ENCODE measurements at places on chromosomes 4 and X.

- no peak for DNase-seq
Observed at GRCh38 chrX:13223868-13224567, 95.8 kb downstream of the ATXN3L start.

DNA sequence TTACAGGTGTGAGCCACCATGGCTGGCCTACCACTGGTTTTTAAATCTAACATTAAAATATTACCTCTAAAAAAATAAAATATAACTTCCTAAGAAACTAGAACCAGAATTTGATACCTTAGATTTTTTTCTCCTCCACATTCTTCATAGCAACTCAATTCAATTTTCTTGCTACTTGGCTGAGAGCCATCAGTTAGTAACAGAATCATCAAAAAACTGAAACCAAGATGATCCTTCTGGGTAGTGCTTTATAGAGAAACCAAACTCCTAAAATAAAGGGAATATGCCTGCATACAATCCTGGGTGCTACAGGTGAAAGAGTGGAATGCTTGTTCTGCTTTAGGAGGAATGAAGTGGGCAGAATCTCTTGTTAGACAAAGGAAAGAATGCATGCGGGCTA, 64.4 kb downstream of the RPS3A start:
- DNase-seq = no peak

DNA sequence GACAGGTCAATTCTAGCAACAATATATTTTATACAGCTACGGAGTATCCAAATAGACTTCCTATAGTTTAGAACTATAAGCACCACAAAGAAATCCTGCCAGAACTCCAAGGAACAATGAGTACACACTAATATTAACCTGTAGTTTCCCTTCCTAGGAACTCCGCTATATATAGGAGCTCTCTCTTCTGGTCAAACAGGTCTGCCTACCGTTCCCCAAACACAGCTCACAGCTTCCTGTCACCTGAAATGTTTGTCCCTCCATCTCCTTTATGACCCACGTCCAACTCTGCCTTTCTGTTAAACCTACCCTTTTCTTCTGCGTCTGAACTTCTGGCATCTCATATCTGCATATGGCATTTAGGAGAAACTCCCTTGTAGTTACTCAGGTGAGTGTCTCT, 10.5 kb upstream of the GJB1 start:
- DNase-seq = no peak

DNA sequence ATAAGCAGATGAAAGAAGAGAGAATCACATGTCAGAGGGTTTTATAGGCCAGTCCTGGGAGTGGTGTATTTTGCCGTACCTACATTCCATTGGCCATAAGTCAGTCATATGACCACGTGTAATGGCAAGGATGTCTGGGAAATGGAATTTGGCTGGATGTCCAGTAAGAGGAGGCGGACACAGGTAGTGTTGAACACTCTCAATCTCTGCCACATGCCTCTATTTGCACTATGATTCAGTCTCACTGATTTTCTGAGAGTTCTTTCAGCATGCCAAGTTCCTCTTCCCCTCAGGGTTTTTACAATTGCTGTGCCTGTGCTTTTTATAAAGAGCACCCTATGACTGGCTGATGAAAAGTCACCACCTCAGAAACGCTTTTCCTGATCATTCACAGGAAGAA, 164.2 kb upstream of the GPR101 start:
- DNase-seq = no peak

- no peak for DNase-seq
Observed at GRCh38 chr4:138707746-138708677, 307.6 kb upstream of the NOCT start.

GRCh38 chr4:98540803-98541202, 117.6 kb downstream of the TSPAN5 start:
- no peak for DNase-seq

GRCh38 chr4:155114790-155115189, 93.6 kb upstream of the NPY2R start:
- no peak for DNase-seq

GRCh38 chrX:129732857-129733256, 5.9 kb upstream of the XPNPEP2 start:
- DNase-seq = no peak

GRCh38 chr4:20026456-20026855, 225.2 kb upstream of the SLIT2 start:
- no peak for DNase-seq

GRCh38 chr4:159142241-159142640, 39.4 kb downstream of the RAPGEF2 start:
- no peak for DNase-seq

GRCh38 chr4:155712846-155713245, 46.0 kb upstream of the GUCY1B1 start:
- DNase-seq = no peak

DNA sequence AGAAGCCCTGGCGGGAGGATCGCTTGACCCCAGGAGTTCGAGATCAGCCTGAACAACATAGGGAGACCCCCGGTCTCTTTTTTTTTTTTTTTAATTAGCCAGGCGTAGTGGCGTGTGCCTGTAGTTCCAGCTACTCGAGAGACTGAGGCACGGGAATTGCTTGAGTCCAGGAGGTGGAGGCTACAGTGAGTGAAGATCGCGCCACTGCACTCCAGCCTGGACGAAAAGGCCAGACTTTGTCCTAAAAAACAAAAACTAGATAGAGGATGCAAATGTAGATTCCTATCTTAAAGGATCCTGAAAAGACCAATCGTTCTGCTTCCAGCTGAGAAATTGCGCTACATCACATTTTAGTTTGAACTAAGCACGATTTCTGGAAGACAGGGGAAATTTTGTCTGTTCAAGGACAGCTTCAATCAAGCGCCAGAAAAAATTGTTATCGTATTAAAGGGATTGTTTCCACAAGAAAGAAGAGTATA, 627 bp upstream of the HSD17B11 start:
- DNase-seq = no peak

DNA sequence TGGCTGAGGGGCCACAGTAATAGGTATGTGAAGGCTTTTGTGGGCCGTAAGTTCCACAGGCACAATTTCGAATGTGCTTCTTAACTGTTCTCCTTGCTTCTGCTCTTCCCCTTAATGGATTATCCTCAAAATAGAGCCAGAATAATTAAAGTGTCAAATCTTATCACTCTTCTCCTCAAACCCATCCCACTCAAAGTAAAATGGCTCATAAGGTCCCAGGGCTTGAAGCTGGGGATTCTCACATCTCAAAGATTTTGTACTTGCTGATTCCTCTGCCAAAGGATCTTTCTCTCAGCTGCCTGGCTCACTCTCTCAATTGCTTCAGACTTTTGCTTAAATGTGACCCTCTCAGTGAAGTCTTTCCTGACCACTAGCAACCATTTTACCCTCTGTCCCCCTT, 16.6 kb downstream of the ADAMTS3 start:
- DNase-seq = no peak

DNA sequence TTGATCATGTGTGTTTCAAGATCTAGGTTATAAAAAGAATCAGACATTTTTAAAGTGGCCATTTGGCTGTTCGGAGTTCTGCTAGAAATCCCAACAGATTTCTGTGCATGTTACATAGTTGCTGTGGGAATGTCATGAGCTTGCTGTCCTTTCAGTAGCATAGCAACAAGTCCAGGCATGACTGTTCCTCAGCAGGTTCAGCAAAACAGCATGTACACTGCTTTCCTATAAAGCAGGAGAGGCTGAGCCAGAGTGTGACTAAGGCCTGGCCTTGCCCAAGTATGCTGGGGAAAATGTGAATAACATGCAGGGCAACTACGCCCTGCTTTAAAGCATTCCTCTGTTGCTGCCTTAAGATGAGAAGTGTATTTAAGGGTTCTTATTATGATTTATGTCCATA, 217.1 kb upstream of the SMIM31 start:
- DNase-seq = no peak

DNA sequence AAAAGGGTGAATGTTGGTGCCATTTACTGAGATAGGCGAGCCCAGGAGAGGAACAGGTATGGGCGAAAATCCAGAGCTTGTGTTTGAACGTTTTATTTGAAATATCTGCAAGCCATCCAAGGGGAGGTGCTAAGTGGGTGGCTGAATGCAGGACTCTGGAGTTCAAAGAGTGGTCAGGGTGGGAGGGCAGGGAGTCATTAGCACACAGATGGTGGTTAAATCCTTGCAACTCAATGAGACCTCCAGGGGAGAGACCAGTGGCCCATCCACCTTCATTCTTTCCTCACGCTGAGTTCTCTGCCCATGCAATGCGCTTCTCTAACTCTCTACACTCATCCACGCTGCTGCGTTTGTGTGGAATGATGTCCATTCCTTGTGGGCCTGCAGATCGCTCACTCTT, 101.1 kb downstream of the VCX3B start:
- no peak for DNase-seq

DNA sequence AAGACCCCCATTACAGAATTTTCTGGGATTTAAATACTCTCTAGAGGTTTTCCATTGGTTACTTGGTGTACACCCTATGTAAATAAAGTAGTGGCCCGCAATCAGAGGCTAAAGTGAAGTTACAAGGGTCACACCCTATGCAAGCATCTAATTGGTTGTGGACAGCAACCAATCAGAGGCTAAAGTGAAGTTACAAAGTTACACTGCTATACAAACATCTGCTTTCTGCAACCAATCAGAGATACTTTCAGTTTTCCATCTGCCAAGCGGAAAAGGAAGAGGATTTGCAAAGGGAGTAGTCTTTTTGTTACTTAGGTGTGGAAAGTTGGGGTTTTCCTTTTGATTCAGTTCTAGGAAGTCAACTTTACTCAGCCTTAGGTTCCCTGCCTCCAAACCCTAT, 2.0 kb upstream of the ATRX start:
- DNase-seq = no peak

- peak; percentile 18 for DNase-seq
Observed at GRCh38 chr4:103915224-103915869, 195.6 kb upstream of the TACR3 start.

Measured in GM13977 (cell line).